ENCODE measurements at places on chromosomes 16 and 17. TPM values are rescaled to one million over a fixed set of nuclear protein-coding genes. Genes with fewer than 3 reads are reported as not detected.

DNA sequence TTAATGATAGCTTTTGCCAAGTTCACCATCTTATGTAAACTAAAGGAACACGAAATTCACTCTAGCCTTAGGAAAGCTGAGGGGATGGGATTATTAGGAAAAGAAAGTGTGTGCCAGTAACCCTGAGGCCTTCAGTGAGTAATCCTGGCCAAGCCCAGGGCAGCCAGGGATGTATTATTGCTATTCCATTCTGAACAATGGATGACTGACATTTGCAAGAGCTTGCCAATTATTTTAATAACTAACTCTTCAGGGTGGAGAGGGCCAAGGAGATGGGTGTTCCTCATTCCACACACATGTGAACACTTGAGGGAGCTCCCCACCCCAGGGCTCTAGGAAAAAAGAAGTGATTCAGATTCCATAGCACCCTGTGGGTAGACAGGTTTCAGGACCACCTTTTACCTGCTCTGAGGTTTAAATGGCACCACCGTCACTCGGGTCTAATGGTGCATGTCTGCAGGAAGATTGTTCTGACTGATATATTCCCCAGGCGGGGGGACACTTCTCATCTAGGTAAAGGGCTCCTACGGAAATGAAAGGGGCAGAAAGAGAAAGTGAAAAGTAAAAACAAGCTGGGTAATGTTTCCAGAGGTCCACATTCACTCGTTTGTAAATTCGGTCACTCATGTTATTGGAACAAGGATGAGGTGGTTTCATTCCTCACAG, 41.5 kb downstream of the TK2 start:
- no peak overlapping the region for H3K27ac ChIP-seq
- H3K4me1 ChIP-seq: peaks cover 5% of the 10 kb centered on the region
- H3K27me3 ChIP-seq: peaks cover 2% of the 10 kb centered on the region
- H3K4me3 ChIP-seq: no peak overlapping the region
- no peak for DNase-seq

DNA sequence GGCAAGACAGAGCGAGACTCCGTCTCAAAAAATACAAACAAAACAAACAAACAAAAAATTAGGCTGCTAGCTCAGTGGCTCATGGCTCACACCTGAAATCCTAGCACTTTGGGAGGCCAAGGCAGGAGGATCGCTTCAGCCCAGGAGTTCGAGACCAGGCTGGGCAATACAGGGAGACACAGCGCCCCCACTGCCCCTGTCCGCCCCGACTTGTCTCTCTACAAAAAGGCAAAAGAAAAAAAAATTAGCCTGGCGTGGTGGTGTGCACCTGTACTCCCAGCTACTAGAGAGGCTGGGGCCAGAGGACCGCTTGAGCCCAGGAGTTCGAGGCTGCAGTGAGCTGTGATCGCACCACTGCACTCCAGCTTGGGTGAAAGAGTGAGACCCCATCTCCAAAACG, 531 bp upstream of the CDH1 start:
- no peak for DNase-seq
- peaks cover 2% of the 10 kb centered on the region for H3K36me3 ChIP-seq
- peaks cover 32% of the 10 kb centered on the region for H3K27me3 ChIP-seq
- H3K4me3 ChIP-seq: peak overlapping the region; percentile 71
- no peak overlapping the region for H3K27ac ChIP-seq

- no peaks in the 10 kb centered on the region for H3K27me3 ChIP-seq
- no peaks in the 10 kb centered on the region for H3K4me1 ChIP-seq
- no peak overlapping the region for H3K27ac ChIP-seq
- no peak overlapping the region for H3K4me3 ChIP-seq
- no peaks in the 10 kb centered on the region for H3K36me3 ChIP-seq
Measured at GRCh38 chr16:60302261-60302660, 1568.1 kb upstream of the GOT2 start.

DNA sequence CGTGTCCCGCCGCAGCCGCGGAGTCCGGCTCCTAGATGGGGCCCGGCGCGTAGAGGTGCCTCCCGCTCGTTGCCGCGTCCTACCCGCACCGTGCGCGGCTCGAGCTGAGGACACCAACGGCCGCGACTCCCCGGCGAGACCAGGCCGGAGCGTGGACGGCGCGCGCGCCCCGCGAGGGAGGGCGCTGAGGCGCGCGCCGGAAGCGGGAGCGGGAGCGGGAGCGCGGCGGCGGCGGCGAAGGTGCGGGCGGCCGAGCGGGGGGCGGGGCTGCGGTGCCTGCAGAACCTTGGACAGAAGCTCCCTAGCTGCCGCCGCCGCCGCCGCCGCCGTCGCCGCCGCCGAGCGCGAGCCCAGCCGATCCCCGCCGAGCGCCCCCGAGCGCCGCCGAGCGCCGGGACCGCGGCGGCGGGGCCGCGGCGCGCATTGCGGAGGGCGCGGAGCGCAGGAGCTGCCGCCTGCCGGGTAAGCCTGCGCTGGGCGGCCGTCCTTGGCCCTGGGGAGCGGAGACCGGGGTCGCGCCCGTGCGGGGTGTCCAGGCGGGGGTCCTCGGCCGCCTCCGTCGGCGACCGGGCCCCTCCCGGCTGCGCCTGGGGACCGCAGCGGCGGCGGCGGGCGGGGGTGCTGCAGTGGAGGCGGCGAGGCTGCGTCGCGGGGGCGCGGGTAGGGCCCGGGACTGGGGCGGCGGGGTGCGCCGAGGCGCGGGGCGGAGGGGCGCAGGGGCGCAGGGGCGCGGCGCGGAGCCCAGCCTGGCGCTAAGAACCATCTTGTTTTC, at the start of gene CDK5R1:
TSS of gene CDK5R1 (plus strand) at position 293 of the 772 bp plus-strand sequence. CDS start 628 bp downstream, outside the sequence.
- H3K4me3 ChIP-seq: peak within 1 kb of the TSS; percentile 93
- peaks cover 20% of the 10 kb centered on the region for H3K36me3 ChIP-seq
- H3K27ac ChIP-seq: peak within 1 kb of the TSS; percentile 69
- peak; percentile 87 for DNase-seq
- peaks cover 36% of the 10 kb centered on the region for H3K4me1 ChIP-seq

DNA sequence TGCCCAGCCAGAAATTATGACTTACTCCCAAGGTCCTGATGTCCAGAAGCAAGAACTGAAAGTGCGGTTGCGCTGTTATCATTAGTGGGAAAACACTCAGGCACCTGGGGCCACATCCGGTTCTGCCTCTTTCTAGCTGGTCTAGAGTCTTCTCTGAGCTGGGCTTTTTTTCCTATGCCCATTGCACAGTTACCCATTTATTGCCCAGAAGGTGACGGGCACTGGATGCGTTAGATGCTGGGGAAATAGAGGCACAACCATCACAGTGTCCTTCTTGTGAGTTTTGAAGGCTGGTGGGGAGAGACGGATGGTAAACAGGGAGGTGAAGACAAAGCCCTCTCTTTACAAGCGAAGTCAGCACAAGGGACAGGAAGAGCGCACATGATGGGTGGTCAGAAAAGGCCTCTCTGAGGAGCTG, 37.7 kb downstream of the PLCG2 start:
- no peak for DNase-seq
- peaks cover 3% of the 10 kb centered on the region for H3K36me3 ChIP-seq
- no peak overlapping the region for H3K4me3 ChIP-seq
- peaks cover 11% of the 10 kb centered on the region for H3K4me1 ChIP-seq
- H3K27ac ChIP-seq: no peak overlapping the region

DNA sequence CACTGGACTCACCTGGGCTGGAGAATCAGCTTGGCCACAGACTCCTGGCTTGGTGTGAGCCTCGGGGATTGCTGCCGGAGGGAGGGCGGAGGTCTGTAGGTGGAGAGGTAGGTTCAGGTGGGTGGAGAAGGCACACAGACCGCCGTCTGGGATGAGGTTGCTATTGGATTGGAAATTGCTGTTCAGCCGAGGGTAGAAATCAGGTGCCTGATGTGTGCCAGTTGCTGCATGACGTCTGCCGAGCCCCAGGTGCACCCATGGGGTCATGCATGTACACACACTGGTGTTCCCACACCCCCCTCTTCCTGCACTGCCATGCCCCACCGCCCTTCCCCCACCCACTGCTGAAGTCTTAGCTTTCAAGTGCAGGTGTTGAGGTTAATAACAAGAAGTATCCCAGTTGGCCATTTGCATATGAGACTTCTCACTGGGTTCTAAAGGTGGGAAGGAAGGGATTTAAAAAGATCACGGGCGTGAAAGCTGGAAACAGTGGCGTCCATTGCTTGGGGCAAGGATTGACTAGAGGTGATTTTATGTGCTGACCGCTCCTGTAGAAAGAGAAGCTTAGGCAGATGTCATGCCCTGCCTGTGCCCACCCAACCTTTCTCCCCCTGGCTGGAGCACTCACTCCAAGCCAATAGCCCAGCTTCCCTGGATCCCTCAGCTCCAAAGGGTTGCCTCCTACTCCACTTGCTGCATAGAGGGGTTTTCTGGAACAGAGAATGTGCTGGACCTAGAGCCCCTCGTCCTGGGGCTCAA, 193.6 kb downstream of the CCDC182 start:
- no peaks in the 10 kb centered on the region for H3K27me3 ChIP-seq
- peaks cover 2% of the 10 kb centered on the region for H3K36me3 ChIP-seq
- H3K4me1 ChIP-seq: peaks cover 11% of the 10 kb centered on the region
- H3K4me3 ChIP-seq: no peak overlapping the region

GRCh38 chr17:50931144-50931908, 65.2 kb upstream of the TOB1 start:
- H3K27me3 ChIP-seq: peaks cover 27% of the 10 kb centered on the region
- peak overlapping the region; percentile 92 for H3K27ac ChIP-seq
- peaks cover 23% of the 10 kb centered on the region for H3K4me1 ChIP-seq
- H3K36me3 ChIP-seq: peaks cover 2% of the 10 kb centered on the region
- peak; percentile 60 for DNase-seq

DNA sequence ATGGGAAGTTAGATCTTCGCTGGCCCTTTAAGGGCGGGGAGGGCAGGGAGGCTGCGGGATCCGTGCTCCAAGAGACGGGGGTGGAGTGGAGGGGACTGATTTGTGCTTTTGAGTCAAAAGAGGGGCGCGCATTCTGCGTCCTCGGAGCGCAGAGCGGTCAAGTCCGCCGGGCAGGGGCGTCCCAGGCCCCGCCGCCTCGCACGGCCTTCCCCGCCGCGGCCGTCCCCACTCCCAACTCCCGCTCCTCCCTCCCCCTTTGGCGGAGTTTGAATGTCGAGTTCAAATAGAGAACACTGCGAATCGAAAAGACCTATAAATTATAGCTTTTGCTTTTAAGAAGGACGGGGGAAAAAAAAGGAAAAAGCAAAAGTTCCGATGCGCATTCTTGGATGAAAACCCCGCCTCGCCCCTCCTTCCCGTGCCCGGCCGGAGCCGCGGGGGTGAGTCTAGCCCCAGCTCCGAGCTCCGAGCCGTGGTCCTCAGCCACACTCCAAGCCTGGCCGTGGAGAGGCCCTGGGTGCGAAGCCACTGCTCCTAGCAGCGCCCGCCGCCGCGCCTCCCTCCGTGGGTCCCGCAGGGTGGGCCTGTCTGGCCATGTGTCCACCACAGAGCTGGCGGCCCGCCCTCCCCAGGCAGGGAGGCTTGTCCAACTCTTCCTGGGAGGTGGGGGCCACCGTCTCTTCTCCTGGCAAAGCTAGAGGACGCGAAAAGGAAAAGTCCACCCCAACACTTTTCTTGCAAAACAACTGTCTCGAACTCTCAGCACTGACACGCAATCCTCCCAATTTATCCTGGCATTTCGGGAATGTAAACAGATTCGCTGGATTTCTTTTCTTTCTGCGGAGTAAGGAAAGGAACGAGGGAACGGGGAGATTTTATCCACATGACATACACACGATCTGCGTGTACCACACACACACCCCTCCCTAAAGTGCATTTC, 3.6 kb downstream of the CBX8 start:
- H3K36me3 ChIP-seq: peaks cover 3% of the 10 kb centered on the region
- no peak overlapping the region for H3K4me3 ChIP-seq
- H3K27me3 ChIP-seq: peaks cover 32% of the 10 kb centered on the region
- no peak overlapping the region for H3K27ac ChIP-seq

GRCh38 chr16:75371171-75371570, 62.1 kb downstream of the CFDP1 start:
- no peaks in the 10 kb centered on the region for H3K27me3 ChIP-seq
- no peak overlapping the region for H3K27ac ChIP-seq
- H3K4me1 ChIP-seq: peaks cover 4% of the 10 kb centered on the region
- no peak overlapping the region for H3K4me3 ChIP-seq
- no peak for DNase-seq

DNA sequence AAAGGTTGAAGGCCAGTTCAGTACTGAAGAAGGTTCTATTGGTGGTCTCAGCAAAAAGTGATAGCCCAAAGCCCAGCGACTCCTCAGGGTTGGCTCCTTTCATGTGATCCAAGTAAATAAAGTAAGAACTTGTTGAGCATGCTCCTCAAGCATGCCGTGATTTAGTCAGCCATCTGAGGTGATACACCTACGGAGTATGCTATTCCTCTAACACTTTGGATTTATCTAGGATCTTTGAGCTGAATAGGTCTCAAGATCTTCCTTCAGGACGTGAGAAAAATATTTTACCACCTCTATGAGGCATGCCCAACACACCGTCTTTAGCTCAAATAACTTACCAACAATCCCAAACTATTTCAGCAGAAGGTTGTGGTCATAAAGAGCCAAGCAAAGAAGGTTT, 153.3 kb upstream of the CORO6 start:
- H3K4me3 ChIP-seq: no peak overlapping the region
- no peak for DNase-seq
- H3K27ac ChIP-seq: no peak overlapping the region
- no peaks in the 10 kb centered on the region for H3K27me3 ChIP-seq
- peaks cover 6% of the 10 kb centered on the region for H3K4me1 ChIP-seq

DNA sequence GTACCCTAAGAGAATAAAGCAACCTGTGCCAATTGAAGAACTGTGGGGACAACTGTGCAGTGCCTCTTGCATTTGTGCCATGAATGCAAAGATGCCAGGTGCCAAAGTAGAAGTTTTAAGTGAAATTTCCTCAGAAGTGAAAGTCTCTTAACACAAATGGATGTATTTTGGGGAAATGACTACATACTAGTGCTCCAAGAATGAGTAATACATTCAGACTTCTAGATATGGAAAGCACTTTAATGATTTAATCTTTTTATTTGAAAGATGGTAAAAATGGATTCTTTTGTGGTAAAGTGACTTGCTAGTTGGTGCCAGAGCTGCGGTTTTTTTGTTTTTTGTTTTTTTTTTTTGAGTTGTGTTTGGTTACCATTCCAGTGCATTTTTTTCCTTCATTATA, 15.0 kb downstream of the UTP18 start:
- no peak overlapping the region for H3K4me3 ChIP-seq
- no peak for DNase-seq
- H3K27ac ChIP-seq: no peak overlapping the region
- H3K36me3 ChIP-seq: peaks cover 32% of the 10 kb centered on the region

DNA sequence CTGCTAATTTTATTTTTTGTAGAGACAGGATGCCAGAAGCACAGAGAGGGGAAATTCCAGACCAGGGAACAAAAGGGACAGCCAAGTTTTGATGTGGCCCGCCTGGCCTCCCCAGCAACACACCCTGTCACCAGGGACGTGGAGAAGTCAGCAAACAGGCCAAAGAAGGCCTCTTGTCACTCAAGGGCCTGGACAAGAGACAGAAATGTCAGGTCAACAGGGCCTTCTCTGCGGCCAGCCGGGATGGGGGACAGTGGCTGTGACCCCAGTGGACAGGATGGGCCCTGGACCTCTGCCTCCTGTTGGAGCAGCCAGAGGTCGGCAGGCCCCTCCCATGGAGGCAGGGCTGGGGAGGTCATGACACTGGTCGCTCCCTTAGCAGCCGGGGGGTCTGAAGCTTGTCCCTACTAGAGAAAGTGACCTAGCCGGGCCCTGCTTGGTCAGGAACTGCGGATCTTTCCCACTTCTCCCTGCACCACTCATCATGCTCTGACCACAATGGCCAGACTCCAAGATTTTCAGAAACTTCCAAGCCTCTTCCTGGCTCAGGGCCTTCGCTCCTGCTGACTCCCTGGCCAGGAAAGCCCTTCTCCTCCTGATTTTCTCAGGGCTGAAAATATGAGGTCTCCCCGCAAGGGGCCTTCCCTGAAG, 9.2 kb upstream of the TVP23A start:
- no peak overlapping the region for H3K27ac ChIP-seq
- DNase-seq: no peak
- peaks cover 16% of the 10 kb centered on the region for H3K27me3 ChIP-seq
- no peak overlapping the region for H3K4me3 ChIP-seq

Gene TRIM72
- total RNA-seq: not detected

Gene CTRB1
- not detected for total RNA-seq

Gene SPNS2
- total RNA-seq: 6.9 TPM

Gene FBXL19
- total RNA-seq: 20.1 TPM

Gene GHDC
- 23.1 TPM for total RNA-seq
